HS-27A (cell line): ENCODE measurements at places on chromosomes 2 and 18.
A peak's percentile ranks its signal among the peaks of the same experiment; 100 is the strongest.

DNA sequence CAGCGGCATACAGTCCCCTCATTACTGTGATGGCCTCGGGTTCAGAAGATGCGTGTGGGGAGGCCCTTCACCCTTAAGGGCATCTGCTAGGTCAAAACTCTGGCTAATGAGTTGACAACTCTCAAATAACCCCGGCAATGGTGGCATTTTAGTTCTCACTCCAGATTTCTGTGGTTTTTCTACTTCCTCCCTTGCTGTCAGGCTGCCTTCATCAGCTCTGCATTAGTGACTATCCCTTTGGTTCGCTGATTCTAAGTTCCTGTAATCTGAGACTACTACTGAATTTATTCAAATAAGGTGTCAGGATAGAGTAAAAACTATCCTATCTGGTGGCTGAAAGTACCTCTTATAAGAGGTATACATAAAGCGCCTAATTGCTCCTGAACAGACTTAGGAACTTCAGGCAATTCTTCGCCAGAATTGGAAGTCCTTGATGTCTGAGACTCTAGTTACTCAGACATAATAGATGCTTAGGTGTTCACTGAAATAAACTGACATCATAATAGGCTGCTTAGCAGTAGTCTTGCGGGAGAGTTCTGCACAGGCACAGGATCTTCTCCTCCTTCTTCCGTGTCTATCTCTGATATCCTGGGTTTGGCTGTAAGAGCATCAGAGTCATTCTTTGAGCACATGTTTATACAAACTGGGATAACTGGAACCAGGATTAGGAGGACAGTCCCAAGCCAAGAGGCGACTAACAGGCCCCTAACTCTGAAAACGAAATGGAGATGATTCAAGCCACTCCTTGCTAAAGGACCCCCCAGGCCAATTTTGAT is 194.5 kb downstream of the DNER start:
- no peak for DNase-seq

DNA sequence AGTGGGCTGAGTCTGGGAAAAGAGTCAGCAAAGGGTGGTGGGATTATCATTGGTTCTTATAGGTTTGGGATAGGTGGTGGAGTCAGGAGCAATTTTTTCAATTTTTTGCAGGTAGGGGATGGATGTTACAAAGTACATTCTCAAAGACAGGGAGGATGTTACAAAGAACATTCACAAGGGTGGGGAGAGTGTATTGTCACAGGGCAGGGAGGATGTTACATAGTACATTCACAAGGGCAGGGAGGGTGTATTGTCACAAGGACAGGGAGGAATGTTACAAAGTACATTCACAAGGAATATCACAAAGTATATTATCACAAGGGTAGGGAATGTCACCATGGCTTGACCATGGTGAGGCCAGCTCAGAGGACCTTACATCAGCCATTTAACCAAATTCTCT is 58.6 kb upstream of the WDR75 start:
- no peak for DNase-seq

- no peak for DNase-seq
Observed at GRCh38 chr18:35376393-35376741, 770 bp downstream of the ZNF396 start.

- no peak for DNase-seq
Observed at GRCh38 chr2:26805241-26805676, 19.4 kb downstream of the CENPA start.

GRCh38 chr2:170377500-170378207 is 199.7 kb downstream of the MYO3B start:
- DNase-seq: no peak

- DNase-seq: no peak
Observed at GRCh38 chr2:143717536-143718168, 588.4 kb downstream of the ARHGAP15 start.

DNA sequence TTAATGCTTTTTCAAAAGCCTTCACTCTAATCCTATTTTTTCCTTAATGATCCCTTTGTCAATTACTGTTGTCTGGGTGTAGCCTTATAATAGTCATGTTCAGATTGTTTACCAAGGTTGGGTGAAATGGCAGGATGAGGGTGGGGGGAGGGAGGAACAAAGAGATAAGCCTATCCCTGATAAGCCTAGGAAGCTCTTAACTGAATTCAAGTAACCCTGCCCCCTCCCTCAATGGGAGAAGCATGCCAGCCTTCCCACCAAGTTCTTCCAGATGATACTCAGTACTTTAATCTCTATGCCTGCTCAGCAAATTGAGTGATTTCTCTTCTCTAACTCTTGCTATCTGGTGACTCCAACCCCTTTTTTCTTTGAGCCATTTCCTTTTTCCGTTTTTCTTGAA is 180.3 kb upstream of the ETAA1 start:
- no peak for DNase-seq

- DNase-seq: no peak
Observed at GRCh38 chr18:60936101-60936500, 397.1 kb upstream of the CDH20 start.

DNA sequence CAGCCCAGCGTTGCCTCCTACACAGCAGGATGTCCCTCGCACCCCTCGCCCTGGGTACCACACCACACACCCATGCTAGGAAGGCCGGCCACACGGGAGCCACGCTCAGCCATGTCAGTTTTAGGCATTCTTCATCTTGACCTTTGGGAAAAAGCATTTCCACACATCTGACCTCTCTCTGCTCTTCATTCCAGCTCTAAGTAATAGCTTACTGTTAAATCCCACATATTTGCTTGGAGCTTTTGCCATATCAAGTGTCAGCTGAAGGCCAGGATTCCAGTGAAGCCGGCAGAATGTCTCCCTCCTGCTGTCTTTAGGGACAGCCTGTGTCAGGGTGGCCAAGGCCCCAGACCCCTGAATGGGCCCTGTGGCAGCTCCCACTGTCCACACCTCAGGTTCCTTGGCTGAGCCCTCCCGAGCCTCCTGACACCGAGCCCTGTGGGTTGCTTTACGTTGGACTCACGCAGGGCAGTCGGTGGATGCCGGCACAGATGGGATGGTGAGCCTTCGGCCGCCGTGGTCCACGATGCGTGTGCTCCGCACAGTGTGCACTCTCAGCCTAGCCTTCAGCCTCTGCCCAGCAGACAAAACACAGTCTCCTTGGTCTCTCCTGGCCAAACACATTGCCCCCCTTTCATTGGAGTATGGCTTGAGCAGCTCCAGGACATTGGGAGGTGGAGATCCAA is 202.0 kb downstream of the SEPTIN10 start:
- DNase-seq: no peak

GRCh38 chr2:45651415-45652089 is at the start of gene PRKCE:
Gene PRKCE, plus strand, starts transcription at chr2:45651675.
- no peak for DNase-seq

GRCh38 chr18:60445341-60445740 is 72.8 kb upstream of the MC4R start:
- peak; percentile 31 for DNase-seq

DNA sequence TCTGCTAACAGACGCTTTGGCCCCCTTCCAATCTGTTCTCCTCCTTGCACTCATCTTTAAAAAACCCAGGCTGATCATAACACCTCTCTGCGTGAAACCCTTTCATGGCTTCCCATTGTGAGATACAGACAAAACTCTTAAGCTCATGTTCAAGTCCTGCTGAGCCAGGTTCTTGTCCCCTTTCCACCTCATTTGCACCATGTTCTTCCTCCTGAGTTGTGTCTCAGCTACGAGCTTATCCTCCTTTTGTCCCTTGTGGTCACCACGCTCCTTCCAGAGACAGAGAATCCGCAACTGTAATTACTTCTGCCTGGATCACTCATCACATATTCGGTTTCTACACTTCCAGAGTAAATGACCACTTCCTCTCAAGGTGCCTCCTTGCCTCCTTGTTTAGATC is 238.8 kb downstream of the ACTR3 start:
- DNase-seq: no peak

- DNase-seq: no peak
Observed at GRCh38 chr2:199692489-199692888, 158.5 kb downstream of the FTCDNL1 start.

DNA sequence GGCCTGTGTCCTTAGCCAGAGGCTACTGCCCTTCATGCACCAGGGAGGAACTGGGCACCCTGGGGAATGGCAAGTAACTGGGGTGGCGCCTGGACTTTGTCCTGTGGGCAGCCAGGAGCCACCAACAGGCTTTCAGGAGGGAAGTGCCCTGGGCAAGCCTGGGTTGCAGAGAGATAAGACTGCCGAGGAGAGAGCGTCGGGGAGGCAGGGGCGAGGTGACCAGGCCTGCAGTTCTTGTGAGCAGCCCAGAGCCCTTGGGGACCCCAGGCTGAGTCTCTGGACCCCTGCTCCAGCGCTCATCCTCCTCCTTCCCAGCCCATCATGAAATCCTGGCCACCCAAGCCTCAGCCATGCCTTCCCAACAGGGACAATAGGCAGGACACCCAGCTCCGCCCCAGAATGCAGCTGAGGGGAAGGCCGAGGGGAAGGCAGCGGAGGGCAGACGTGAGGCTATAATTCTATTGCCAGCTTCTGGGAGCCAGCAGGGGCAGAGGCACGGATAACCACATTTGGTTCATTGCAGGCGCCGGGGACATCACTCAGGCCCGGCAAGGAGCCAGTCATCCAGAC is 25.1 kb downstream of the ADRA2B start:
- DNase-seq: no peak

DNA sequence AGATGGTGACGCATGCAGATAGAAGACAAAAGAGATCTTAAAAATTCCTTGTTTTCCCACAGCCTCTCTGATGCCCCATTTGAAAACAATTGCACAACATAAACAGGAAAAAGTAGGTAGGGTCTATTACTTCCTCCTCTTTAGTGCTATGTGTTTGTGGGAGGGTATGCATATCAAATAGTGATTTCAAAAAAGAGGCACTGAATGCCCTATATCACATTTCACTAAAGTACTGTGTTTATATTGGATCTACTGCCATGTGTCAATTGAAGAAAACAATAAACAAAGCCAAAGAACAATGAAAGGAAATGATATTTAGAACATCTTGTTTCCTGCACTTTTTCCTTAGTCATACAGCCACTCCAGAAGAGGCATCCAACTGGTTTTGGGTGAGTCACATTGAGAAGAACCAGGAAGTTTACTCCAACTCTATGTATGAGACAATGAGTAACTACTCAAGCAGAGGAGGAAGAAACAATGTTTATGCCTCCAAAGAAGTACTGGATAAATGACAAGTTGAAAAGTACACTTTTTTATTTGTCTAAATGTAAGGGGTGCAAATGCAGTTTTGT is 583.6 kb downstream of the FBXO15 start:
- no peak for DNase-seq

- no peak for DNase-seq
Observed at GRCh38 chr2:110126086-110126773, 10.6 kb upstream of the MALL start.

GRCh38 chr18:57223144-57223870 is 76.4 kb downstream of the BOD1L2 start:
- no peak for DNase-seq

DNA sequence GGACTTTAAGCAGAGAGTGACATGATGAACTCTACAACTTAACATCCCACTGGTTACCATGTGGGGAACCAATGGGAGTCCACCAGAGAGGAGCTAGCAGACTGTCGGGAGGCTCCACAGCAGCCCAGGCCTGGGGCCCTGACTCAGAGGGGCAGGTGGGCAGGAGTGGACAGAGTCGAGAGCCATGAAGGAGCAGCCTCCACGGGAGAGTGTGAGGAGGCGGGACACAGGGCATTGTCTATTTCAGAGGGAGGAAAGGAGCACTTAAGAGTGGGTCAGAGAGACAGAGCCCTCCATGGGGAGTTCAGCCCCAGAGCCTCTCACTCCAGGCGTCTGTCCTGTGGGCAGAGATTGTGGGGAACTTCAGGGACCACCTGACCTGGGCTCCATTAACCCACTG is 118.7 kb downstream of the CYP26B1 start:
- DNase-seq: no peak

- DNase-seq: no peak
Observed at GRCh38 chr2:184215745-184216144, 382.6 kb upstream of the ZNF804A start.

GRCh38 chr2:23008440-23008839 is 376.5 kb upstream of the KLHL29 start:
- DNase-seq: no peak

- DNase-seq: no peak
Observed at GRCh38 chr2:54455563-54456361, at the start of gene SPTBN1. Gene SPTBN1, plus strand, starts transcription at chr2:54456327. Its CDS starts 70,092 bp downstream, at chr2:54526419.

- DNase-seq: no peak
Observed at GRCh38 chr2:221169724-221170123, 402.4 kb downstream of the EPHA4 start.

DNA sequence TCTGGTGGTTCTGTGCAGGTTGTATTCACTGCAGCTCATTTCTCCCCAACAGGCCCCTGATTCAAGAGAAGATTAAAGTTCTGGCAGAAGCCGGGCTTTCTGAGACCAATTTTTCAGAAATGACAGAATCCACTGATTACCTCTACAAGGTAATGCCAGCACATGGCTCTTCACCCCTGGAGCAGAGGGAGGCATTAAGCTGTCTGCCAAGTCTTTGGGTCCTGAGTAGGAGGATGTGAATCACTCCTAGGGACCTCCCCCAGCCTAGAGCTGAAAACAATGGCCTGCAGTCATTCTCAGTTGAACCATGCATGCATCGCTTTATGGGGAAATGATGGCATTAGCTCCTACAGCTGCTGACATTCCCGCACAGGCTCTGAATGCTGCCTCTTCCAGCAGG is 20.5 kb upstream of the RPL37A start:
- DNase-seq: no peak

GRCh38 chr18:23662309-23663263 is at the start of gene ANKRD29:
Gene ANKRD29, minus strand, starts transcription at chr18:23662911. Its CDS starts 181 bp downstream, at chr18:23662730.
- DNase-seq: no peak

DNA sequence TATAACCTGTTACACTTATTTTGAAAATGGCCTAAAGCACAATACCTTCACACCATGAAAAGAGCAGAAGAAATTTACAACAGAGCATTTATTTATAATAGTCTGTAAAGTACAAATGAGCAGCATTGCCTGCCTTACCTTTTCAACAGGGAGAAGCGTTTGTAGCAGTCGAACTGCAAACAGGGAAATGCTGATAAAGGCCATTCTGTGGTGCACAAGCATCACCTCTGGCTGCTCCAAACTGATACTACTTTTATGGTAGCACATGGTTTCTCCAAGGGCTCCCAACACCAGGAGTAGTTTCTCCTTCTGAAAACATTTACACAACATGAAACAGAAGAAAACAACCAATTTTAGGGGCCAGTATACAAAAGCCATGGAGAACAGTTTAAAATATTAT is 28.9 kb downstream of the RTTN start:
- no peak for DNase-seq

- no peak for DNase-seq
Observed at GRCh38 chr18:56511996-56512395, 126.4 kb downstream of the TXNL1 start.

- no peak for DNase-seq
Observed at GRCh38 chr18:79523736-79524180, 128.0 kb downstream of the NFATC1 start.

GRCh38 chr2:167992278-167992677 is 255.1 kb downstream of the STK39 start:
- no peak for DNase-seq
